Inflammatory macrophage treated with lipopolysaccharide for 1 hour (primary cell): ENCODE measurements at places on chromosomes 16 and 17.
A peak's percentile ranks its signal among the peaks of the same experiment; 100 is the strongest.

DNA sequence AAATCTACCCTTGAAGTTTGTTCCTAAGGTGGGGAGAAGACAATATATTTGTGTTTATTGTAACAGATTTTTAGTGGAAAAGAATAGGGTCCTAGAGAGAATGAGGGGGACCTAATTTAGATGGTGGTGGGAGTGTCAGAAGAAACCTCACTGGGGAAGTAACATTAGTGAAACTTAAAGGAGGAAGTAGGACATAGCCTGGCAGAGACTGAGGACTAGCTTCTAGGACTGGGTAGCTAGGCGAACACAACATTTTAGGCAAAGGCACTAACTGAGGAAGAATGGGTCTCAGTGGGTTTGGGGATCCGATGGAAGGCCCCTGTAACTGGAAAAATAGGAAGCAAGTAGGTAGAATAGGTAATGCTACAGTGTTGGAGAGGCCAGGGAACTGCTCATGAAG lies 4.2 kb upstream of the ARL2BP start:
- peak; percentile 55 for DNase-seq

DNA sequence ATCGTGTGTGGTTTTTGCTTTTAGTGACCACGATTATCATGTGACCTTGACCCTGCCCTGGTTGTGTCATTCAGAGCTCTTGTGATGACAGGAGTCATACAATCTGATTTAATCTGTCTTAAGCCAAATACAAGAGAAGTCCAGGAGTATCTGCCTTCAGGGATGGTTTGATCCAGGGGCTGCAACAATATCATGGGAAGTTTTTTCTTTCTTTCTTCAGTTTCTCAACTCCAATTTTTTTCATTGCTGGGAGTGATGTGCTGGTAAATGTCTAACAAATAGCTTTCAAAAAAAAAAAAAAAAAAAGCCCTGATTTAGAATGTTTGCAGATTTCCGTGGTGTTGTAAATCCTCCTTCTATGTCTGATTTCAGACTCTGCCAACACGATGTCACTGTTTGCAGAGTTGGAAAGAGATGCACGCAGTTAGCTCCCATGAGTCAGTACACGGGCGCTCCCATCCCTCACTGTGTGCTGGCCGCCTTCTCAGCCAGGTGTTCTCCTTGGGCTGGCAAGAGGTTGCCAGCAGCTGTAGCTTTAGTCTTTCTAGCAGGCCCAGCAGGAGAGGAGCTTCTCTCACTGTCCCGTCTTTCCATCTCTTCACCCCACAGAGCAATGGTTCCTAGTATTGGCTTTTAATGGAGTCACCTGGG lies 229.7 kb downstream of the SNX29 start:
- peak; percentile 33 for DNase-seq

- DNase-seq, result no peak
Measured at GRCh38 chr16:10383626-10384025, 2.2 kb upstream of the ATF7IP2 start.

DNA sequence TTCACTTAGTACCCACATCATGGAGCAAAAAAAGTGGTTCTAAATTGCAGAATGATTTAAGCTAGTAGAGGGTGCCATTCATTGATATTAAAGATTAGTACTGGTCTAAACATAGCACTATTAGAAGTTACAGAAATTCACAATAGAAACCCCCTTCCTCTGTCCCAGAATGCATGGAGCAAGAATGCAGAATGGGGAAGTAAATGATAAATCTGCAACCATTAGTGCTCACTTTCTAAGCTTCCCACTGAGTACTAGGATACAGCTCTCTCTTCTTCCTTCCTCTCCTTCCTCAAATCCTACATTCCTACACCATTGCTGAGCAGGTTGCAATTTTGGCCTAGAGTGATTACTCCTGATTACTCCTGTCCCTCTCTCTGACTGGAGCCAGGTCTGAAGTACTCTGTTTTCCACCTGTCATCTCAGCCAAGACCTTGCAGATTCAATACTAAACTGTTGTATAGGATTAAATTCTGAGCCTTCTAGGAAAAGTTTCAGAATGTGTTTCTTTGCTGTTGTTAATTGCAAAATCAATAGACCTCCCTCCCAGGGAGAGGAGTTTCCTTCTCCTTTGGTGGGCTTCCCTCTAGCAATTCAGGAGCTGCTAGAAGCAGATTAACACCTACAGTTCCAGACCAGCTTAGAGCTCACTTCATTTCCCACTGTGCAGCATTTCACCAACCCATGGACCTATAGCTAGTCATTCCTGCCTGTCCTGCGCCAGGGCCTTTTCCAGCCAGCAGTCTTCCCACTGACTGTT lies 165.5 kb upstream of the TBX2 start:
- DNase-seq, result peak; percentile 35

GRCh38 chr16:21302454-21302853 lies 24.4 kb upstream of the CRYM start:
- peak; percentile 5 for DNase-seq

DNA sequence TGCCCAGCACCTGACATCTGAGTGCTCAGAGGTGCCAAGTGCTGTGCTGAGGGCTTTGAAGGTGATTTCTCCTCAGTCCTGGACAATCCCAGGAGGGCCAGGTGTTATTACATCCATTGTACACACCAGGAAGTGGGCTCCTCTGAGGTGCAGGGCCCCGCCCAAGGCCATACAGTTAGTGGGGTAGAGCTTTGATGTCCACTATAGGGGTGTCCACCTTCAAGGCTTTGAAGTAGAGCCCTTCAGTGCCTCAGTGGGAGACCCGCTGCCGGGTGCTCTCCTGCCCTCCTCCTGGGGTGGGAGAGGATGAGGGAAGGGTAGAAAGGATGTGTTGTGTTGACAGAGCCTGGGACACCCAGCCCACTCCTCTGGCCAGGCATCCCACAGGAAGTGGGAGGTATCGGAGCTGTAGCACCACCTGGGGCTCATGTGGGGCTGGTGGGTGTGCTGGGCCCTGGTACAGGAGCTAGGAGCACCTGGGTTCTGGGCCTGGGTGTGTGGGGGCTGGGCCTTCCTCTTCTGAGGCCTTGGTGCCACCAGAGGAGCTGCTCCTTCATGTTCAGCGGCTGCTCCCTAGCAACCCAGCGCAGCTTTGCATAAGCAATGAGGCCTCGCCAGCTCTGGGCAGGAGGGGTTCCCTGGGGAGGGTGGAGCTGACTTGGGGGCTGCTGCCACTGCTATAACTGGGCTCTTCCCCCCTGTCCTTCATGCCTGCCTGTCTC lies 7.4 kb downstream of the LASP1 start:
- no peak for DNase-seq

DNA sequence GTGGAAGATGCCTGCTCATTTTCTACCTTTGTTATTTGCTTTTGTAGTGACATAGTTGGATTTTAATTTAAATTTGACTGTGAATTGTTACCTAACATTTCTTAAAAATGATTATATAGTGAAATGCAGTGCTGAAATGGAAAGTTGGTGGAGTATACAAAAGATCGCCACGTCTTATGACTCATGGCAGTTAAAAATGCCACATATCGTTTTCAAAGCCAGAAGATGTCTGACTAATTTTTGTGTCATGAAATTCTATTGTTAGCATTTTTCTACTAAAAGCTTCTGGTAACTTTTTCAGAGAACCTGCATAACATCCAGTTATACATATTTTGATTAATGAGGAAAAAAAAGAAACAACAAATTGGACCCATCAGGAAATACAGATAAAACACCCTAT lies 20.6 kb downstream of the MAP2K4 start:
- DNase-seq, result no peak

GRCh38 chr17:61415374-61416210 lies 15.9 kb downstream of the TBX2 start:
- no peak for DNase-seq

- DNase-seq, result peak; percentile 95
Measured at GRCh38 chr17:75996665-75997590, 3.7 kb upstream of the CDK3 start.

- DNase-seq, result peak; percentile 97
Measured at GRCh38 chr17:740240-741017, 8.0 kb downstream of the TLCD3A start.

DNA sequence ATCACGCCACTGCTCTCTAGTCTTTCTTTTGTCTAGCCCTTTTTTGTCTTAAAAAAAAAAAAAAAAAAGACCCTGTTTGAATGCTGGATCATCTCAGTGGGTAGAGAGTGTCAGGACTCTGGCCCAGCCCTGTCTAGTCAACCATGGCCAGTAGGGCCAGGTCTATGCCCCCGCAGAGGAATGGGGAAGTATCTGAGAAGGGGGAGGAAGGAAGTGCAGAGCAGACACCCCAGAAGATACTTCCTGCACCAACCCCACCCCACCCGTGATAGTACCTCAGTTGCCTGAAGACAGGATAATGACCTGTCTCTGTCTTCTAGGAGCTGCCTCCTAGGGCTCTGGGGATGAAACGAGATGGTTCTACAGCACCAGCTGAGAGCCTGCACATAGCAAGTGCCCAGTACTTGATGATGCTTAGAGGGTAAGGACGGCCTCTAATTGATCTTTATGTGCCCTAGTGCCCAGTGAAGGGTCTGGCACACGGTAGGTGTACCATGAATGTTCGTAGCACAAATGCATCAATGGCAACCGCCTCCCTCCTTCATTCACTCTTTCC lies 55.4 kb downstream of the ABAT start:
- peak; percentile 21 for DNase-seq

- no peak for DNase-seq
Measured at GRCh38 chr17:75875940-75876189, 2.5 kb downstream of the TRIM47 start.

DNA sequence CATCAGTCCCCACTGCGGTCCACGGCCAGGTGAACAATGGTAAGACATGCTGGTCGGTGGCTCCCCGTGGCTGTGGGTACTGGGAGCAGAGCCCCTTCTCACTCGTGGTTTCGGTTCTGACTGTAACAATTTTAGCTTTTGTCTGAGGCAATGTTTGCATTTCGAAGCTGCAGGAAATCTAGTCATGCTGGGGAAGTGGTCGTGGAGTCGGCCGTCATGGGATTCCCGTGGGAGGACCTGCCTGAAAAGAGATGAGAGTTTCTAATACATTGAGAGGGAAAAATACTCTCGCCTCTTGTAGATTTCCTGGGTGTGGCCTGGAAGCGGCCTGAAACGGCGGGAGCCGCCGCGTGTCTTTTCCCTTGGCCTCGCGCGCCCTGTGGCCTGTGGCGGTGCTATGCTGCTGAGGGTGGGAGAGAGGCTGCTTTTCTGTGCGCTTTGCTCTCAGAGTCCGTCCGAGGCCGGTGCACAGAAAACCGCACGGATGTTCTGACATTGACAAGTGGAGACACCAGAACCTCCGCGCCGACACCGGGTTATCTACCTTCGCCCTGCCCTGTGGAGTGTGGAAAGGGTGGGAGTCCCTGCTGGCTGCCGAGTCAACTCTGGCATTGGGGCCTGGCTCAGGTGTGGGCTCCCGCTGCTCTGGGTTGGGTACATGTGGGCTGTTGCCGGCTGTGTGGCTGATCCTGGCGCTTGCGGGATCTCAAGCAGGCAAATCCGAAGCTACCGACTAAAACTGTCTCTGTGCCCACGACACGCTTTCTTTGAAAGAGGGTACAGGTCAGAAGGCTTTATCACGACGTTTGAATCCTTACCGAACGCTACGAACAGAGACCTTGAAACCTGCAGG lies 60.8 kb downstream of the WDR45B start:
- DNase-seq, result peak; percentile 66

DNA sequence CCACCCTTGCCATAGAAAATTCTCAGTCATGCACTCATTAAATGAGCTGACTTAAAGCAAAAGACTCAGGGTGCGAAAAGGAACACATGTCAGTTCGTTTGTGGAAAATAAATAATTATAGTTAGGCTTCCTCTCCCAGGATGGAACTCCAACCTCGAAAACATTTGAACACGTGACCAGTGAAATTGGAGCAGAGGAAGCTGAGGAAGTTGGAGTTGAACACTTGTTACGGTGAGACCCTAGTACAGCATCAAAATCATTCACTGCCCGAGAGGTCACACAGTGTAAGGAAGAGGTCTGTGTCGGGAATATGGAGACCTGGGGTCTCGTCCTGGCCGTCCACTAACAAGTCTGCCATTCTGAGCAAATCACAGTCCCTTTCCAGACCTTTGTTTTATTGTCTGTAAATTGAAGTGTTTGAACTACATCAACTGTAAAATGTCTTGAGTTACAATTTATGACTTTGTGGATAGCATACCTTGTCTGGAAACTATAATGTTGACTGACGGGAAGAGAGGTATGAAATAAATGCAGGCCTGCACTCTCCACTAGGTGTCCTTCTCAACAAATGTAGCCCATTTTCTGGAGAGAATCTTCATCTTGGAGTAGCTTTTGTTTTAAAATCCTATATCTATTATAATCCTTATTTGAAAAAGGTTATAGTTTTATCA lies 7.7 kb downstream of the PSMD7 start:
- no peak for DNase-seq

DNA sequence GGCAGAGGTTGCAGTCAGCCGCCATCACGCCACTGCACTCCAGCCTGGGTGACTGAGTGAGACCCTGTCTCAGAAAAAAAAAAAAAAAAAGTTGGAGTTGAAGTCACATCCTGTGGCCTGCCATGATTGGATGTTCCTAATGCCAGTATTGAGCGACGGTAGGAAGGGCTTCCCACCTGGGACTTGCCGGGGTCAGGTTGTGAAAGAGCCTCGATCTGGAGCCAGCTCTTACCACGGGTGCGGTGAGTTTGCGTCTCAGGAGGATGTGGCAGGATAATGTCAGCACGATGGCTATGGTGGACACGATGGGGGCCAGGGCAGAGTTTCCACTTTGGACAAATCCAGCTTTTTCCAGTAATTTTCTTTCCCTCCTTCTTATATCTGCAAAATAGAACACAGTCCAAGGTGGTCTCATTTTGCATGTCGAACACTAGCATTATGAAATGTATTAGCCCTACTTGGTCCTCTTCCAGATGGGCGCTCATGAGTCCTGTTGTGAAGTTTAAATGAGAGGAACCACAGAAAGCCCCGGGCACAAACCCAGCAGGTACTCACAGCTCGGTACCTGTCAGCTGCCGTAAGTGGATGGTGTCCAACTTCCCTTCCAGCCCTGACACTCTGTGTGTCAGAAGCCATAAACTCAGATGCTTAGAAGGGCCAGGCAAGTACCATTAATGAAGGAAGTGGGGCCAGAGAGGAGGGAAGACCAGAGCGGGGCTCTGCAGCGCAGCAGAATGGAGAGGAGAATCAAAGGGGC lies 22.2 kb downstream of the ABCC12 start:
- no peak for DNase-seq

DNA sequence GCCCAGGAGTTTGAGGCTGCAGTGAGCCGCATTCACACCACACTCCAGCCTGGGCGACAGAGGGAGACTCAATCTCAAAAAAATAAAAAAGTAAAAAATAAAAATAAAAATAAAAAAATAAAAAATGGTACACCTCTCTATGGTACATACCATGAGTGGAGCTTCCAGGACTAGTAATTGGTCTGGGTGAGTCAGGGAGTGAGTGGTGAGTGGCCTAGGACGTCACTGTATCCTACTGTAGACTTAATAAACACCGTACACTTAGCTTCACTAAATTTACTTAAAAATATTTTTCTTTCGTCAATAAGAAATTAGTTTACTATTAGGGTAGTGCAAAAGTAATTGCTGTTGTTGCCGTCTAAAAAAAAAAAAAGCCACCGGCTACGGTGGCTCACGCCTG lies 9.0 kb downstream of the CDH5 start:
- DNase-seq, result no peak

- DNase-seq, result no peak
Measured at GRCh38 chr17:59637611-59638310, 18.1 kb downstream of the CLTC start.
